Activated CD4-positive, alpha-beta T cell treated with anti-CD3 and anti-CD28 coated beads, Interleukin-2, Interleukin-6, amounts not matched to agents 100 ng/mL and 50 ng/mL, durations not matched to agents 16 hours and 8 hours (primary cell): ENCODE measurements at places on chromosomes 2 and 18.

DNA sequence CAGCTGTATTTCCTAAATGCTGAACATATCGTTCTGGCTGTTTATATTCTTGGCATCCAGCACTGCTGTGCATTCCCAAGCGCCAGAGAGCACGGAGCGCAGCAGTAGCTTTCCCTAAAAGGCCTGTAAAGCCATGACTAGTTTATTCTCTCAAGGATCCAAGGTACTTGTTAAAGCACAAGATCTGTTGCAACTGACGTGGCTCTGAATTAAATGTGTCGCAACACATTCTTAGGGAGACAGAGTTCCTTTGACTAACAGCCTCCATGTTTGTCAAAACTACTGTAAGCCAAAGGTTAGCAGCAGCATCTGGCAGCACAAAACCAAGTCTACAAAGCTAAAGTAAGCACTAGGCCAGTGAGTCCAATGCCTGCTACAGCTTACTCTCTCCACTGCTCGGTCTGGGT lies 188.6 kb upstream of the FN1 start:
- no peak for DNase-seq

DNA sequence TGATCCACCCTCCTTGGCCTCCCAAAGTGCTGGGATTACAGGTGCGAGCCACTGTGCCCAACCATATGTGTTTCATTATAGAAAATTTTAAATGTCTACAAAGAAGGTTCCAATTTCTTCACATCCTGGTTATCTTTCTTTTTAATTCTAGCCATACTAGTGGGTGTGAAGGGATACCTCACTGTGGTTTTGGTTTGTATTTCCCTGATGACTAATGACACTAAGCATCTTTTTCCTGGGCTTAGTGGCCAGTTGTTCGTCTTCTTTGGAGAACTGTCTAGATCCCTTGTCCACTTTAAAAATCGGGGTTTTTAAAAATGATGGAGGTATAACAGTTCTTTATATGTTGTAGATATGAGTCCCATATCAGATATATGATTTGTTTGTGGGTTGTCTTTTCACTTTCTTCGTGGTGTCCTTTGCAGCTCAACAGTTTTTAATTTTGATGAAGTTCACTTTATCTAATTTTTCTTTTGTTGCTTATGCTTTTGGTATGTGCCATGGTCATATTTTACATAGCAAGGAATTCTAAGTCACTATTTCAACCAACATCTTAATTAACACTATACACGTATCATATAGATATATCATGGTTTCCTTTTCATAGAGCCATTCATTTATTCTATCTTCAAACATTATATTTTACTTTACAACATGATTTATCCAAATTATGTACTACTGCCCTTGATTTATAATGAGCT lies 135.0 kb upstream of the RIOK3 start:
- peak; percentile 12 for DNase-seq

DNA sequence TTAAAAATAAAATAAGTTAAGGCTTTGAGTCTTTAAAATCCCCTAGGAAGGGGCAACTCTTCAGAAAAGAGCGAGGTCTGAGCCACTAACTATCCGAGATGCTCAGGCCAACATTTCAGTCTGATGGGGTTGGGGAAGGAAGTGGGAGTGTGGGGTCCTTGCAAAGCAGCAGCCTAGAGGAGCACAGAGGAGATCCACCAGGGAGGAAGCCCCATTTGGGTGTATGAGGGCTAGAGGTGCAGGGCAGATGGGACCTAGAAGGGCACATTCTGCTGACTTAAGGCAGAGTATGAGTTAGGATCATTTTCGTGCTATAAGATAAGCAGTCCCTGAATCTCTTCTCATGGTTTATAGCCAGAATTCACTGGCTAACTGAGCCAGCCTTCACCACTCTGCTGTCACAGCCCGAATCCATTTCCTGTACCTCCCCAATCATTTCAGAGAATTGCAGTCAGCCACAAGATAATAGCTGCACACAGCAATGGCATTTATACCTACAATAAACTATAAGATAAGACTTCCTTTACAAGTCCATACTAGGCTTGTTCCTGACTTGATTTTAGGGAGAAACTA lies 37.0 kb downstream of the MRPL30 start:
- DNase-seq = no peak

DNA sequence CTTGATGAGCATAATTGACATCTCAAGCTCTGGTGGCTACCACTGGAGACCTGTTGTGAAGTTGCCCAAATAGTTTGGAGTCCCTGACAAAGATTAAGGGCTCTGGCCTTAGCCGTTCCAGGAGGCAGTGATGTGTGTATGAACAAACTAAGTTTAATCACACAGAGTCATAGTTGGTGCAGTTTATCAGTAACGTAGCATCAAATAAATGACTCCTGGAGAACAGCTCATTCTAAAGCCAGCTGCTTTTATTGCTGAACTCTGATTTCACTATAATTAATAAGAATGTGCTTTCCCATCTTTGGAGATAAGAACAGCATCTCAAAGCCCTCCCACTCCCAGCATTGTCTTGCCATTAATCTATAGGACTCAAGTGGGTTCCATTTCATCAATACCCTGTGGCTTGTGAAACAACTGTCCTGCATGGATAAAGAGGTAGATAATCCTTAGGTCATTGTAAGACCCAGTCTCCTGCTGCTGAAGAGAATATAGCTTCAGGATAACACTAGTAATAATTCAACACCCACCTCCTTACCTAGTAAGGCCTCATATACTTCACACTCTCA lies 211.4 kb upstream of the THUMPD2 start:
- DNase-seq = no peak

GRCh38 chr18:54616220-54616848 lies 25.3 kb downstream of the DYNAP start:
- peak; percentile 7 for DNase-seq

DNA sequence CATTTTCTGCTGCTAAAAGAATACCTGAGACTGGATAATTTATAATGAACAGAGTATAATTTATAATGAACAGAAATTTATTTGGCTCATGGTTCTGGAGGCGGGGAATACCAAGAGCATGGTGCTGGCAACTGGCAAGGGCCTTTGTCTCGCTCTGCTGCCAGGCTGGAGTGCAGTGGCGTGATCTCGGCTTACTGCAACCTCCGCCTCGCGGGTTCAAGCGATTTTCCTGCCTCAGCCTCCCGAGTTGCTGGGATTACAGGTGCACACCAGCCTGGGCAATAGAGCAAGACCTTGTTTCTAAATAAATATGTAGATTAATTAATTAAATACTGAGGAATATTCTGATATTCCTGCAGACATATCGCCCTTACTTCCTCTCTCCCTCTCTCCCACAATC lies 1610.8 kb downstream of the SUCLG1 start:
- DNase-seq = no peak

DNA sequence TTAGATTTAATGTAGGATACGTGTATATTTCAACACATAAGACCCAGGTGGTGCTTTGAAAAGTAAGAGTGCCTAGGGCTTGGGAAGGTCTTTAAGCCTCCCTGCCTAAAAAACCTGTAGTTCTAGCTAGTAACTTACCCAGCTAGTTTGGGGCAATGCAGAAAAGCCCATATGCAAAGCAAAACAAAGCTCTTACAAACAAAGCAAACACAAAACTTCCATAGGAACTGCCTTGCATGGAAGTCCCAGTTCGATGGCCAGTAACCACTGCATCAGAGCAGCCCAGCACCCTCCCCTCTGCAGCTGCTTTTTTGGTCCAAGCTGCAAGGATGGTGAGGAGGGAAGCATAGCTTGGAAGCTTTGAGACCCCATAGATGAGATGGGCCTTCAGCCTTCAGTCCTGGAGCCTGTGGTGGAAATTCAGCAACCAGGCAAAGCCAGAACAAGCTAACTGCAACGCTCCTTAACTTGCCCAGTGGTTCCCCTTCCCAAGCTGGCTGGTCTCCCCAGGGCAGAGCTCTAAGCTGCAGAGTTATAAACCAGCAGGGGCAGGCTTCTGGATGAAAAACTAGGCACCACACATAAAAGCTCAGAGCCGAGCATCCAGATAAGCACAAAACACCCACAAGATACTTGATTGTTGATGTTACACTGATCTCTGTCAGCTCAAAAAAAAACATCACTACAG lies 16.2 kb downstream of the C2orf76 start:
- DNase-seq = no peak

GRCh38 chr2:230043461-230043860 lies 25.3 kb downstream of the SLC16A14 start:
- no peak for DNase-seq
